ENCODE measurements at places on chromosomes 11 and 22.

DNA sequence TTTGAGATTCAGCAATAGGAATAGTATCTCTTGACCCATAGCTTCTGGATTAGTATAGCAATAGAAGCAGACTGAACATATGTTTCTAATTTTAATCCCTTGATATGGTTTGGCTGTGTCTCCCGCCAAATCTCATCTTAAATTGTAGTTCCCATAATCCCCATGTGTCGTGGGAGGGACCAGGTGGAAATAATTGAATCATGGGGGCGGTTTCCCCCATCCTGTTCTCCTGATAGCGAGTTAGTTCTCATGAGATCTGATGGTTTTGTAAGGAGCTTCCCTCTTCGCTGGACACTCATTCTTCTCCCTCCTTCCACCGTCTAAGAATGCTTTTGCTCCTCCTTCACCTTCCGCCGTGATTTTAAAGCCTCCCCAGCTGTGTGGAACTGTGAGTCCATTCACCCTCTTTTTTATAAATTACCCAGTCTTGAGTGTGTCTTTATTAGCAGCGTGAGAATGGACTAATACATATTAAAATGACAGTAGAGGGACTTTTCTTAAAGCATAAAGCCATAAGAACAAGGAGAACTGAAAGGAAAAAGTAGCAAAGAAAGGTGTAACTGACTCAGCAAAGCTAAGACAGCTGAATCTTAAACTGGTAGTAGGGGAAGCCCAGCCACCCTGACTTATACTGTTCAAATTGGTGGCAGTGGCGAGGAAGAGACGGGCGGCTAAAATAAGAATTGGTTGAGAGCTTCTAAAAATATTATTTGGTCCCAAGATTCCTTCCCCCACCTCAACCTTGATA lies 20.3 kb upstream of the SLN start:
- no peak for DNase-seq

DNA sequence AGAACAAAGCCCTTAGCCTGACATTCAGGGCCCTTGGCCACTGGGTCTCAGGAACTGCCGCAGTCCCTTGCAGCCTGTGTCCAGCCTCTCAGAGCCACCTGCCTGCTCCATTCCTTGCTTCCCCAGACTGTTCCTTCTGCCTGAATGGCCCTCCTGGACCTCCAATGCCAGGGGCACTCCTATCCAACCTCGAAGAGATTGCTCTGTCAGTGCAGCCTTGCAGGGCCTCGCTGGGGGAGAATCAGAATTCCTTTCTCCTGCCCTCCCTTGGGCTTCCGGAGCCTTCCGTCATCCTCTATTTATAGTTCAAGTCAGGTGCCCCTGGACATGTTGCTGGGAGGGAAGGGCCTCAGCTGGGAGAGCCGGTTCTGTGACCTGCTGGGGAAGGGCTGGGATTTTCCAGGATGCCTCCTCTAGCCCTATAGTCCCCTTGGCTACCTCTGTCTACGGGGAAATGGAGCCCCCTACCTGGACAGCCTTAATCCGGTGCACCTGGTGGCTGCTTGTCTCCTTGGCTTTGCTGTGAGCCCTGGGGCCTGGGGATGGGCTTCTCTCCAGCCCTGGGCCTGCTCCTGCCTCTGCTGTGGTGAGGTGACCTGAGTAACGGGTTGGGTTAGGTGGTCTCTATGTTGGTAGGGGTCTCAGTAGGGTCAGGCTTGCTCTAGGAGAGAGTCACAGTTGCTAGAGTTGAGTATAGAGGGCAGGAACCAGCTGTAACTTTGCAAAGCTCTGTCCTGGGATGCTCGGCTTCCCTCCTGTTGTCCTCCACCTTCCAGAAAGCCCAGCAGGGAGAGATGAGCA lies 45.9 kb upstream of the SYT7 start:
- no peak for DNase-seq

GRCh38 chr11:69874984-69875624 lies 55.9 kb upstream of the FGF3 start:
- DNase-seq = no peak

DNA sequence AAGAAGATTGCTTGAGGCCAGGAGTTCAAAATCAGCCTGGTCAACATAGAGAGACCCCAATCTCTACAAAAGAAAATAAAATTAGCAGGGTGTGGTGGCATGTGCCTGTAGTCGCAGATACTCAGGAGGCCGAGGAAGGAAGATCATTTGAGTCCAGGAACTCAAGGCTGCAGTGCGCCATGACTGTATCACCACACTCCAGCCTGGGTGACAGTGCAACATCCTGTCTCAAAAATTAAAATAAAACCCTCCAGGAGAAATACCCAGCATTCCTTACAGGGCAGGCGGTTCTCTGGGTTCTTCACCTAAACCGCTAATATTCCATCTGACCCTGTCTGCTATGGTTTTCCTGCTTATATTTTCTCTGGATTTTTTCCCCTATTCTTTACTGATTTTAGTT lies 13.5 kb downstream of the TCF20 start:
- DNase-seq = no peak

DNA sequence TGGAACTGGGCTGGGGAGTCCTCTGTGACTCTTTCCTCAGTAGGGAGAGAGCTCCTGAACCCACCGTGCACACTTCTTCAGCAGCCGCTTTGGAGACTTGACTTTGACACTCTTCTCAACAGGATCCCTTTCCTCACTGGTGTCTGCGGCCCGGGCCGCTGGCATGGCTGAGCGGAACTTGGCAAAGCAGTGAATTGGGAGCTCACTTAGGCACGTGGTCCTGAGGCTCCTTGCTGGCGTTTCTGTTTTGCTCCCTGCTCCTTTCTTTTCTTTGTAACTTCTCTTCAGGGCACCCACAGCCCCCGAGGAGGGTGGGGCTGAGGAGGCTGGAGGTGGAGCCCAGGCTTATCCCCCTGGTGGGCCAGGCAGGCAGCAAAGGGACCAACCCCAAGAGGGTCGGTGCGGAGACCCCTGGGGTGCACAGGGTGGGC lies 8.4 kb upstream of the KCNQ1OT1 start:
- no peak for DNase-seq

- DNase-seq = no peak
These were observed 117.7 kb downstream of the ABTB2 start for GRCh38 chr11:34240150-34240494.

- no peak for DNase-seq
These were observed 104.1 kb downstream of the DDX10 start for GRCh38 chr11:108768964-108769363.

DNA sequence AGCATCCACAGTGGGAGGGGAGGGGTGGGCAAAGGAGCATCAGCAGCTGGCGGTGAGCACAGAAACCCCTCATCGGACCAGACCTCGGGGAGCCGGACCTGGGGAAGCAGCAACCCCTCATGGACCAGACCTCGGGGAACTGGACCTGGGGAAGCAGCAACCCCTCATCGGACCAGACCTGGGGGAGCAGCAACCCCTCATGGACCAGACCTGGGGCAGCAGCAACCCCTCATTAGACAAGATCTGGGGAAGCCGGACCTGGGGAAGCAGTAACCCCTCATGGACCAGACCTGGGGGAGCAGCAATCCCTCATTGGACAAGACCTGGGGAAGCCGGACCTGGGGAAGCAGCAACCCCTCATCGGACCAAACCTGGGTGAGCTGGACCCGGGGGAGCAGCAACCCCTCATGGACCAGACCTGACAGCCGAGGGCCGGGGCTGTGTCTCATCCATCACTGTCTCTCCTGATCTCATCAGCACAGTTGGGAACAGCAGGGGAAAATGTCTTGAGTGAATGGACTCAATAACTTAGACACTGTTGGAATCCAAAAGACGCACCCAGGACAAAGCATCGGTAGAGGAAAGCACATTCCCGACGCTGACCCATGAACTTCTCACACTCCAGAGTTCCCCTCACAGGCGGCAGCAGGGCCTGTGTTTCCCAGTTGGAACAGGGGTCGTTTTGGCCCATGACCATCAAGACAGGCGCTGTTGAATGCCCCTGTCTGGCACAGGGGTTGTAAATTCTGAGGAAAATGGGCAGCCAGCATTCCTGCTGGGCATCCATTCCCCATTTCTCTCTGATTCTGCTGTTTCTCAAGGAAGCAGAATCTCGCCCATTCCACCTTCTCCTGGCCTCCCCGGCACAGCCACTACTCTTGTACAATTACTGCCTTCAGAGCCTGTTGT lies 1494.6 kb downstream of the TBC1D22A start:
- no peak for DNase-seq

- no peak for DNase-seq
These were observed 39.5 kb upstream of the BRSK2 start for GRCh38 chr11:1350086-1350725.

DNA sequence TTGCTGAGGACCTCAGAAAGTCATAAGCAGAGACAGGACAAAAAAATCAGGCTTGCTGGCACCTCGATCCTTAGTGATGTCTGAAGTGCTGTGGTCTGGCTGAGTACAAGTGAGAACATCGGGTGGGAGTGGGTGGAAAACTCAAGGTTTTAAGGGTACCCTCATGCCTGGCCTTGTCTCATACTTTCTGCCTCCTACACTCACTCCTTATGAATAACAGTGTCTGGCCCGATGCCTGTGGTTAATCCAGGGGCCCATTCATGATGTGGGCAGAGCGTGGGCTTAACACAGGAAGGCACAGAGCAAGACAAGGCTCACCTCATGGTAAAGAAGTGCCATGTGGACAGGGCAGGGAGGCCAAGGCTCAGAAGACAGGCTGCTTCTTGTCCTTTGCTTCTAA lies 11.0 kb upstream of the UCP3 start:
- no peak for DNase-seq

- DNase-seq = no peak
These were observed 13.0 kb downstream of the GUCD1 start for GRCh38 chr22:24541681-24542515.

DNA sequence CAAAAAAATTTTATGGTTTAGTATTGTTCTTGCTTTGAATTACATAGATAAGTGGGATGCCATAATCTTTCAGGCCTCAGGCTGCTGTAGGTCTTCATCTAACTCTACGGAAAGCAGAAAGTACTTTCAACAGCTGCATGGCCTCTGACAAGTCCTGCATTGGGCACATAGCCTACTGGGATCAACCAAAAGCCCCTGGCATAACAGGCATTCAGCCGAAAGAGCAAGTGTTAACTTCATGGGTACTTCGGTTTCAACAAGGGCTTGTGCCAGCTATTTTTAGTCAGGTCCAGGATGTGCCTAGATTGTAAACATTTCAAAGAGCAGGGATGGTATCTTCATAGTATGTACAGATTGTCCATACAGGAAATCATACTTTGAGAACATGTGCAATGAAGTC lies 3.1 kb downstream of the SLN start:
- no peak for DNase-seq

DNA sequence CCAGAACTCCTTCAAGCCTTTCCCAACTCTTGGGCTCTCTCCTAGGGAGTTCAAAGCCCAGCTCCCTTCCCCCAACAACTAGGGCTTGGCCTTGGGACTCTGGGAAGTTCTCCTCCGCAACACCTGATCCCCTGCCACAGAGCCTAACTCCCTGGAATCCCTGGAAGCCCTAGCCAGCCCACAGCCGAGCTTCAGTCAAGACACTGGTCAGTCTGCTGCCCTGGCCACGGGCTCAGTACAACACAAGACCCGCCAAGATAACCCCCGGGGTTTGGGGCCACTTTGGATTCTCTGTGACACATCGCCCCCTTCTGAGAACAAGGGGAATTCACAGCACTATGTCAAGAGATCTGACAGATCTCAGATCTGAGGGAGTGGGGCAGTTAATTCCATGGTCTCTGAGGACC lies 58.3 kb downstream of the SLC22A12 start:
- DNase-seq = no peak

- DNase-seq = no peak
These were observed 71.2 kb upstream of the TP53AIP1 start for GRCh38 chr11:129013737-129014475.

- DNase-seq = no peak
These were observed 47.9 kb downstream of the CERK start for GRCh38 chr22:46690146-46690545.

Measured in CD4-positive, alpha-beta T cell treated with Interleukin-6 at 100 ng/mL for 8 hours (primary cell).